ENCODE measurements at places on chromosomes 3 and 15. TPM values are rescaled to one million over a fixed set of nuclear protein-coding genes. Genes with fewer than 3 reads are reported as not detected.

The C3orf20 gene
- 0.03 TPM for total RNA-seq

The LHFPL4 gene
- total RNA-seq, result not detected

The NTRK3 gene
- 21.7 TPM for total RNA-seq

The ALS2CL gene
- total RNA-seq, result 6.3 TPM

The AHSG gene
- total RNA-seq, result not detected

The PLAAT1 gene
- not detected for total RNA-seq

The SELENOK gene
- total RNA-seq, result 24.6 TPM

The TSPAN3 gene
- total RNA-seq, result 470 TPM

The RNF13 gene
- 40.2 TPM for total RNA-seq

The STRC gene
- not detected for total RNA-seq

The TM4SF18 gene
- 27.6 TPM for total RNA-seq

The RGMA gene
- total RNA-seq, result 0.15 TPM

The XYLB gene
- 3.7 TPM for total RNA-seq

The CLSTN2 gene
- total RNA-seq, result 0.05 TPM

The CLRN1 gene
- total RNA-seq, result not detected

The PDCD10 gene
- 62.7 TPM for total RNA-seq

The IL17RE gene
- 0.88 TPM for total RNA-seq

The CISH gene
- total RNA-seq, result 0.69 TPM

The ANKUB1 gene
- not detected for total RNA-seq

The CEP63 gene
- 13.4 TPM for total RNA-seq

The FMN1 gene
- total RNA-seq, result 0.16 TPM

The DGKG gene
- 12.1 TPM for total RNA-seq

The CCR8 gene
- total RNA-seq, result not detected

The RBP2 gene
- total RNA-seq, result not detected

The LRRC31 gene
- not detected for total RNA-seq

The MESP2 gene
- total RNA-seq, result 0.62 TPM

The SLC49A4 gene
- 16.4 TPM for total RNA-seq

The CORO2B gene
- total RNA-seq, result 3.8 TPM

The IQSEC1 gene
- 16.9 TPM for total RNA-seq

The FNDC3B gene
- 30.4 TPM for total RNA-seq

The SLC22A13 gene
- not detected for total RNA-seq

The TLR9 gene
- not detected for total RNA-seq

The CCDC39 gene
- total RNA-seq, result not detected

The FBXW12 gene
- total RNA-seq, result not detected

The EPHB1 gene
- 0.16 TPM for total RNA-seq

The ZKSCAN7 gene
- total RNA-seq, result not detected

The SYNPR gene
- total RNA-seq, result not detected

The WDR49 gene
- not detected for total RNA-seq

The WWTR1 gene
- total RNA-seq, result 119 TPM

The PATL2 gene
- 0.07 TPM for total RNA-seq

The ARL14 gene
- total RNA-seq, result 1.2 TPM

The COL6A5 gene
- total RNA-seq, result not detected

The IGDCC3 gene
- total RNA-seq, result 0.20 TPM

The NR2F2 gene
- 26.6 TPM for total RNA-seq

The KAT2B gene
- 5.9 TPM for total RNA-seq

The GOLGA8S gene
- 0.09 TPM for total RNA-seq

The SLC6A20 gene
- total RNA-seq, result not detected

The TMEM158 gene
- total RNA-seq, result 25.6 TPM

The PLCL2 gene
- 6.1 TPM for total RNA-seq

The POPDC2 gene
- total RNA-seq, result 0.78 TPM

The CSTA gene
- 1.9 TPM for total RNA-seq

The CP gene
- 5.3 TPM for total RNA-seq

The CDHR4 gene
- 0.29 TPM for total RNA-seq

The LDHAL6B gene
- not detected for total RNA-seq
